AG10803 (cell line): ENCODE measurements at places on chromosomes 12 and 14.
A peak's percentile ranks its signal among the peaks of the same experiment; 100 is the strongest.

GRCh38 chr12:42283739-42284138 is 42.2 kb downstream of the ZCRB1 start:
- DNase-seq = no peak

GRCh38 chr14:87199381-87199780 is 793.6 kb downstream of the GALC start:
- DNase-seq = no peak

GRCh38 chr14:100109594-100109955 is 44.4 kb downstream of the EVL start:
- no peak for DNase-seq

DNA sequence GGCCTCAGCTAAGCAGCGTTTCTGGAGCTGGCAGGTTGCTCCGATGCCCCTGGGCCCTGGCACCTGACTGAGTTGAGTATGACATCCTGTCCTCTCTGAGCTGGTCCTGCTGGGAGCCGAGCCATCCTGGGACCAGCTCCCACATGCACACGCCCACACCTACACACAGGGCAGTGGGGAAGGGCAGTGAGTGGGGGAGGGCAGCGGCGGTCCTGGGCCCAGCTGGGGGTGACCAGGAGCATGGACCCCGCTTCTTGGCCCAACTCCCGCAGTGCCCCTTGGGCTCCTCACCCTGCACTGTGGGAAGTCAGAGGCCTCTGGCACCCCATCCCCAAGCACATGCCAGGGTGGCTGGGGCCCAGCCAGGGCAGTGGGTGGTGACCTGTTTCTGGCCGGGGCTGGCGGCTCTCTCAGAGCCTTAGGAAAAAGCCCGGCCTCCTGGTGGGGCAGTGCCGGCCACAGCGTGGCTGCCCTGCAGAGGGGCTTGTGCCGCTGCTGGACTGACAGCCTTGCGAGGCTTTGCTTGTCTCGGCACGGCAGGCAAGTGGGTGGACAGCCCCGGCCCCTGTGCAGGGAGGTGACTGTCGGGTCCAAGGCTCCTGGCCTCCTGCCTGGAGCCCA is 5.9 kb upstream of the CRIP2 start:
- no peak for DNase-seq

DNA sequence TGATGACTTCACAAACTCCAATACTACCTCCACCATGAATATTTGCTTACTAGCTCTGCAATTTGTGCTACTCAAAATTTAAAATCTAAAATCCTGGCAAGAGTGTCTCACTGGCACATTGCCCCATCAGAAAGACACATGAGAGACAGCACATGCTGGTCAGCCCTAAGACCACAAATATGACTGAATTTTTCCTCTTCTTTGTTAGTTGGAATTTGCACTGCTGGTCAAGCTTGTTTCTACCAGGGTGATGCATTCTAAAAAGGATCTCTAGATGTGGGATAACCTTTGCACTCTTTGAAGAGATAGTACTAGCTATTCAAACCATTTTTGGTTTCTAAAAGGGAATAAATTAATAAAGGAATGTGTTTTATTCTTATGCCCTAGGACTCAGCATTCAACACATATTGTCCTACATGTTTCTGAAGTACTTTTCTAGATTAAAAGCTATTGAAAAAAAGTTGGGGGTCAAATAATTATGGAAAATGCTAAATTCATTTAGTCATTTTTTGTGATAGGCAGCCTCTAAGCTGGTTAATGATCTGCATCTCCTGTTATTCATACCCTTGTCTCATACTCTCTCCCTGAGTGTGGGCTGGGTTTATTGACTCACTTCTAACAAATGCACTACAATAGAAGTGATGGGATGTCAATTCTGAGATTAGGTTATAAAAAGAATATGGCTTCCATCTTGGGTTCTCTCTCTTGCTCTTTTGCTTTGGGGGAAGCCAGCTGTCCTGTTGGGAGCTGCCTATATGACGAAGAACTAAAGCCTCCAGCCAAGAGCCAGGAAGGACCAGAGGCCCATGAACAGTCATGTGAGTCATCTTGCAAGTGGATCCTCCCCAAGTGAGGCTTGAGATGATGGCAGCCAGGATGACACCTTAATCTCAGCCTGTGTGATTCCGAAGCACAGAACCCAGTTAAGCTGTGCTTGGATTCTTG is 211.5 kb upstream of the CRY1 start:
- DNase-seq = no peak

- DNase-seq = no peak
These were observed 19.6 kb downstream of the MTA1 start for GRCh38 chr14:105439179-105439578.

DNA sequence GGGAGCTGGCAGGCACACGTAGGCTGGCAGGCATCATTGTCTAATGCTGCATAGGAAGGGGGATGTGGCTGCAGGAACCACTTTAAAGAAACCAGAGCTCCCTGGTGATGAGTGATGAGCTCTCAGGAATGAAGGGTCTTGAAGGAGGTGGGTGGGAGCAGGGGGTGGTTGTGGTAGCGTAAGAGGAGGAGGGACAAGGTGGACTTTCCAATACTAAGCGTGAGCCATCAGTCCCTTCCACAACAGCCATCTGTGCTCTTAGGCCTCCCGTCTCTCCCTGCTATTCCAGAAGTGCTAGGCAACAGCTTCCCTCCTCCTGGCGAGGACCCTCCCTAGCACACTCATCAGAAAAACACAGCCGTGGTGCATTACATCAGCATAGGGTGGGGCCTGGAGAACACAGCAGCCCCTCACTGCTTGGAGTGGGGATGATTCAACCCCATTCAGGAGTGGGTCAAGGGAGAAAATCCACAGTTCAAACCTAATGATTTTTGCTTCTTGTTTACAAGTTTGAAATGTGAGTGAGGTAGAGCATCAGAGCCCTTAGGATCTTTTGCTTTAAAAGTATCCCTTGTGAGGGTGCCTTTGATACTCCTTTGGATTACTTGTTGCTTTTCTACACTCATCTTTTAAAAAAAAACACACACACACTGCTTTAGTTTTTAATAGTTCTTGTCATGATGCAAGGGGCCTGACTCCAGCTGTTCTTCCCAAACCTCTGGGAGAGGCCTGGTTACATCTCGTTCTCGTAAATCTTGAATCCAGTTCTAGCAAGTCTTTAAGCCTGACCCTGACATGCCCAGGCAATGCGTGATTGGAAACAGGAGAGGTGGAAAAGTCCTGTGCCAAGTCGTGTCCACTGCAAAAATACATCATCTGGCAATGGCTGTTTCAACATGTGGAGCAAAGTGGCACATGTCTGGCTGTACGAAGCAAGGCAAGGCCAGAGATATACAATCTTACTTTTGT is 356.4 kb upstream of the DDHD1 start:
- DNase-seq = peak; percentile 88
